Activated naive CD4-positive, alpha-beta T cell treated with anti-CD3 and anti-CD28 coated beads for 36 hours (primary cell): ENCODE measurements at places on chromosomes 5 and 9. TPM values are rescaled to one million over a fixed set of nuclear protein-coding genes. Genes with fewer than 3 reads are reported as not detected.

IFNB1 gene
- total RNA-seq = 0.44 TPM

CDKN2A gene
- 0.57 TPM for total RNA-seq

GRCh38 chr5:174935854-174936474 is 211.6 kb downstream of the MSX2 start:
- peak; percentile 52 for DNase-seq

- DNase-seq = no peak
These were observed 8.9 kb downstream of the RECK start for GRCh38 chr9:36045610-36046009.

DNA sequence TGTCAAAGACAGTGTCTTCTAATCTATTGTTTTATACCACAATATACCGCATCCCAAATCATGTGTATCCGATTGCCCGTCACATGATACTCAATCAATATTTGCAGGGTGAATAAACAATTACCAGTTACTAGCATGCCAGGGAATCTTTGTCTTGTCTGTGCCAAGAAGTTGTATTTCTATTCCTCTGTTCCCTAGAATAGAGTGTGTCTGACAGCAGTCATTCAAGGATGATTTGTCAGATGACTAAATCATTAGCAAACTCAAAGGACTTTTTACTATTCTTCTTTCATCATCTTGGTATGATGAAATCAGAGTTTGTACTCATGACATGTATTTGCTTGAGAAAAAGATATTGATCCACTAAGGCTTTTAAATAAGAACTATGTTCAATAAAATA is 348.8 kb downstream of the HTR1A start:
- DNase-seq = no peak

DNA sequence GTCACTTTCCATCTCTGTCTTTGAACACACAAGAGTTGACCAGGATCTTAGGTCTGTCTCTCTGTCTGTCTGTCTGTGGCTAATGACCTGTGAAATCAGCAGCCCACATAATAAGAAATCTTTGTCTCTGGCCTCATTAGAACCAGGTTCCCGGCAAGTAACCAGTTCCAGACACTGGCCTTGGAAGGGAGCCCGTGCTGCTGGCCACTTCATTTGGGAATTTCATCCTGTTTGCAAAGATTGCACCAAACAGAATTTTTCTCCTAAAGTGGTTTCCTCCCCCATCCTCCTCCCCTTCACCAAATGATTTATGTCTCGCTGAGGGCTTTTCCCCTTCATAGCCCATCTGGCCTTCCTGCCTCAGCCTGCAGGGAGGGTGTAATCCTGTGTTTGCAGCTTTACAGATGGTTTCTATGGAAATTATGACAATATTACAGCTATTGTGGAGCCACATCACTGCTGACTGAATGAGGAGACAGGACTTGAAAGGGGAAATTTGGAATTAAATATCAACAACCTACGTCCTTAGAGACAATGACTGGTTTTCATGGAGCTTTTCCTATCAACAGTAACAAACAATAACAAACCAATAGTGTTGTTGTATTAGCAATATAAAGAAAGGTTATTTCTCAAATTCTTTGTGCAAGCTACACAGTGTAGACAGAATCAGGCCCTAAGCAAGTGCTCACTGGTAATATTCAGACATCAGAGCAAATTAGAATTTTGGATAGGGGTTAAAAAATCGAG is 25.7 kb downstream of the DPYSL3 start:
- no peak for DNase-seq
